Stimulated activated CD4-positive, alpha-beta T cell treated with anti-CD3 and anti-CD28 coated beads, Interleukin-1b, Interleukin-23, amount 100 ng/mL, for 4 hours (primary cell): ENCODE measurements at places on chromosomes 11 and 22.

DNA sequence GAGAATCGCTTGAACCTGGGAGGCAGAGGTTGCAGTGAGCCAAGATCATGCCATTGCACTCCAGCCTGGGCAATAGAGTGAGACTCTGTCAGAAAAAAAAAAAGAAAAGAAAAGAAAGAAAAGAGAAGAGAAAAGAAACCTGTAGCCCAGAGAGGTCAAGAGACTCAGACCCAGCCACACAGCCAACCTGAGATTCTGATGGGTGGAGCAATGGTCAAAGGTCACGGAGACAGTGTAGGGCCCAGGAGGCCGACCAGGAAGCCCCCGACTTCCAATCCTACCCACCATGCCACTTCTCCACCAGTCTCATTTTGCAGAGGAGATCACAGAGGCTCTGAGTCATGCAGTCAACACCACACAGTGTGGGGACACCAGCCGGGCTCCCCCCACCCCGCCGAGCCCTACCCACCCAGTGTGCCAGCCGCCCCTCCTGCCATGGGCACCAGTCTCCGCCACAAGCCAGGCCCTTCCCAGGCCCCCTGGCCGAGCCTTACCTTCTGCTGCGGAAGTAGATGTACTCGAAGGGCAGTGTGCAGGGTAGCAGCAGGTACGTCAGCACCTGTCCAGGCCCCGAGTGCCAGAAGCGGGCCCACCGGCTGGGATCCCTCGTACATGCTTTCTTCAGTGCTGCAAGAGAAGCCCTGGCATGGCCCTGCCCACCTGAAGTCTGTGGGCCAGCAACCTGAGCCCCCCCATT, 7.9 kb downstream of the PNPLA5 start:
- no peak for DNase-seq

GRCh38 chr11:118126082-118126838, 26.4 kb downstream of the SCN4B start:
- DNase-seq, result no peak

DNA sequence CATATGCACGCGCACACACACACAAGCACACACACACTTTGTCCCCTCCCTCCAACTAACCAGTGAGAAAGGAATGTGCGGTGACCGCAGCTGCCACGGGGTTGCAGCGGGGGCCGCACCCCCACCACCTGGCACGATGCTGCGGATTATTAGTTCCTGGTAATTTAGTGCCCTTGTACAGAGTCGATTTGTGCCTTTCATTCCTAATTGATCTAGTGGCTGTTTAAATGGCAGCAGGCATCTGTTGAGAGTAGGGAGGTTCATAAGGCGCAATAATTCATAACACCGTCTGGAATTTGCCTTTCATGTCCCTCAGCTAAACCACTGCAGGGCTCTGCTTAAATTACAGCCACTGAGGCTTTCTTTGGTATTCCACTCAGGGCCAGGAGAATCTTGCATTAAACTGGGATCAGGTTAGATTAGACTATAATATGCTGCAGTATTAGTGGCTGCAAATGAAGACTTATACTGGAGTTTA, 113.7 kb downstream of the FEZ1 start:
- DNase-seq, result no peak

DNA sequence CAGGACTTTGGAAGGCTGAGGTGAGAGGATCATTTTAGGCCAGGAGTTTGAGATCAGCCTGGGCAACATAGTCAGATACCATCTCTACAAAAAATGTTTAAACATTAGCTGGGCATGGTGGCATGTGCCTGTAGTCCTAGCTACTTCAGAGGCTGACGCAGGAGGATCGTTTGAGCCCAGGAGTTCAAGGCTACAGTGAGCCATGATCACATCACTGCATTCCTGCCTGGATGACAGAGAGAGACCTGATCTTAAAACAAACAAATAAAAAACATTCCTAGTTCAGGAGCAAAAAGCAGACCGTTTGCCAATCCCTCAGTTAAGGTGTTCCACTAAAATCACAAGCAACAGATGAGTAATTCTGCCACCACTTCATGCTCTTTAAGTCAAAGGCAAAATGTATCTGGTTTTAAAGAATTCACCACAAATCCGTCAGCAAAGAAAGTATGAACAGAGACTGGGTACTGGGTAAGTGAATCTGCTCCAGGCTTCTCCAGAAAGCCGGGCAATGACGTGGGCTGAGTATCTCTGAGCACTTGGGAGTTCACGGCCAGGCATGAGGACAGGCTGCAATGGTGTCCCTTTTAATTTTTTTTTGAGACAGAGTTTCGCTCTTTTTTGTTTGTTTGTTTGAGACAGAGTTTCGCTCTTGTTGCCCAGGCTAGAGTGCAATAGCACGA, 19.5 kb downstream of the CLTCL1 start:
- no peak for DNase-seq

DNA sequence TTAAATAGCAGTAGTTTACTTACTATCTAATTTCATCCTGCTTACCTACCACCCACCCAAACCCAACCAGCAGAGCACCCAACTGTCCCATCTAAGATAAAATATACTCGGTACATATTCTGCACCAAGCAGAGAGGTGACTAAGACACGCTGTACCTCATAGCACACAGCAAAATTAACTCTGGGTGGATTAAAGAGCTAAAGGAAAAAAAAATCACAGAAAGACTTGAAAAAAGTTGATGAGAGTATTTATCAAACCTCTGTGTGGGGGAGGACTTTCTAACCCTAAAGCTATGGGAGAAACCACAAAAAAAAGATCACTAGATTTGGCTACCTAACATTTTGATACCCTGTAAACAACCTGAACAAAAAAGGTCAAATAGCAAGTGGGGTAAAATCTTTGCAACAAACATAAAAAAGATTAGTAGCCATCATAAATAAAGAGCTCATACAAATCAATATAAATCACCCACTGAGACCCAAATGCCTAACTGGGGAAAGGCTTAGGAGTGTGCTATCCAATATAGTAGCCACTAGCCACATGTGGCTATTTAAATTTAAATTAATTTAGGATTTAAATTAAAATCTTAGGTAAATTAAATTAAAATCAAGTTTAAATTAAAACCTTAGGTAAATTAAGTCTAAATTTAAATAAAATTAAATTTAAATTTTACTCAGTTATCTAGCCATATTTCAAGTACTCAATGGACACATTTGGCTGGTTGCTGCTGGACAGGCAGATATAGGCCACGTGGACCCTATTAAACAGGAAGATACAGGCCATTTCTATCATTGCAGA, 25.6 kb upstream of the CD5 start:
- DNase-seq, result no peak

- DNase-seq, result no peak
Observed at GRCh38 chr11:72245263-72245816, 1.4 kb upstream of the PHOX2A start.

DNA sequence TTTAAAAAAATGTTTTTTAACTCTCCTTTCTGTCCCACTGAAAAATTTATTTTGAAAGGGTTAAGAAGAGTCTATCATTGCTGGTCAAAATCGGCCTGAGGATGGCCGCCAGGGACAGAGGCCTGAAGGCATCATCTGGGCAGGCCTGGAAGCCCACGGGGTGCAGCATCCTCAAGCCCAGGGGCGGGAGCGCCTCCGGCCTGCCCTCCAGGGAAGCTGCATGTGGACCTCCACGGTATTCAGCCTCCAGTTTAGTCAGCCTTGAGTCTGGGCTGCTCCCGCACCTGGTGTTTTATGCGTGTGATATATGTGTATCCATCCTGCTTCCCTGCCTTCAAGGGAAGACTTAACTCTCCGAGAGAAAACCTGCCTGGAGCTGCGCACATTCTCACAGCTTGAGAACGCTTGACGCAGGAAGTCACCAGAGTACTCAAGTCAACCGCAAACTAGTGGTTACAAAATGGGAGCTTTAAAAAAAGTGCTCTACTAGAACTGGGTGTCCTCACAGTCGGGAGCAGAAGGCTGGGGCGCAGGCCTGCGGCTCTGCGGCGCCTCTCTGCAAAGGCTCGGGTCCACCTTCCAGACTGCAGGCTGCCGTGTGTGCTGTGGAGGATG, 13.6 kb upstream of the BID start:
- DNase-seq, result no peak

DNA sequence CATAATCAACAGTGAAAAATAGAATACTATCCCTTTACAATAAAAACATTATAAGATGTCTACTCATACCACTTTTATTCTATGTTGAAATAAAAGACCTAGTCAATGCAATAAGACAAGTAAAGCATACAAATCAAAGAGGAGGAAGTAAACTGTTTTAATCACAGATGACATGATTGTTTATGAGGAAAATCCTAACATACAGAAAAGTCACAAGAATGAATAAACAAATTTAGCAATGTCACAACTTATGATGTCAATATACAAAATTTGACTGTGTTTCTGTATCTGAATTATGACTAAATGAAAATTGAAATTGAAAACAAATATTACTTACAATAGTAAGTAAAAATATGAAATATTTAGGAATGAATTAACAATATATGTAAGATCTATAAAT, 221.9 kb upstream of the GRIA4 start:
- DNase-seq, result no peak
